ENCODE measurements at places on chromosomes 3 and 15.

- DNase-seq: no peak
Observed at GRCh38 chr3:101414121-101414520, 93.7 kb upstream of the IMPG2 start.

- DNase-seq: no peak
Observed at GRCh38 chr3:99760031-99760430, 57.6 kb upstream of the CMSS1 start.

- no peak for DNase-seq
Observed at GRCh38 chr3:148269816-148270215, 427.9 kb upstream of the AGTR1 start.

DNA sequence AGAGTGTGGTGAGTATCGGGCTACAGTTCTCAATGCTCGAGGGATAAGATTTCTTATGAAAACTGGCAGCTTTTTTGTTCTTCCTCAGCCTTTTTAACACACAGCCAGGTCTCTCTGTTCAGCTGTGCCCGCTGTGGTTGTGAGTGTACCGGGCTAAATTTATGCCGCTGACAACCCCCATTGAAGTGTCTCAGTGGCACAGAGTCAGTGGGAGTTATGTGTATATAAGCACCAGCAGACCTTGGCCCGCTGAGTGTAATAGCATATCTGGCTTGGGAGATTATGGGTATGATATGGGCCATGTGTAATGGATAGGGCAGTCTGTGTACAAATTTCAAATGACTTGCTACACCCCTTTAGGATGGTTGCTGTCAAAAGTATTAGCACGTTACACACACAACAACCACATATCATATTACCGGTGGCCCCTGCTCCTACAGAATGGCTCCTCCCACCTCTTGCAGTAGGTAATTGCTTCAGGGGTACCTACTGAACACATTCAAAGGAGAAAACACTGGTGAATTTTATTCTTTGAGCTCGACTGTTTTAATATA is 26.9 kb upstream of the NR2F2 start:
- no peak for DNase-seq

- no peak for DNase-seq
Observed at GRCh38 chr15:28131946-28132345, 32.8 kb upstream of the OCA2 start.

- DNase-seq: no peak
Observed at GRCh38 chr15:45677797-45678196, 43.0 kb downstream of the SQOR start.

DNA sequence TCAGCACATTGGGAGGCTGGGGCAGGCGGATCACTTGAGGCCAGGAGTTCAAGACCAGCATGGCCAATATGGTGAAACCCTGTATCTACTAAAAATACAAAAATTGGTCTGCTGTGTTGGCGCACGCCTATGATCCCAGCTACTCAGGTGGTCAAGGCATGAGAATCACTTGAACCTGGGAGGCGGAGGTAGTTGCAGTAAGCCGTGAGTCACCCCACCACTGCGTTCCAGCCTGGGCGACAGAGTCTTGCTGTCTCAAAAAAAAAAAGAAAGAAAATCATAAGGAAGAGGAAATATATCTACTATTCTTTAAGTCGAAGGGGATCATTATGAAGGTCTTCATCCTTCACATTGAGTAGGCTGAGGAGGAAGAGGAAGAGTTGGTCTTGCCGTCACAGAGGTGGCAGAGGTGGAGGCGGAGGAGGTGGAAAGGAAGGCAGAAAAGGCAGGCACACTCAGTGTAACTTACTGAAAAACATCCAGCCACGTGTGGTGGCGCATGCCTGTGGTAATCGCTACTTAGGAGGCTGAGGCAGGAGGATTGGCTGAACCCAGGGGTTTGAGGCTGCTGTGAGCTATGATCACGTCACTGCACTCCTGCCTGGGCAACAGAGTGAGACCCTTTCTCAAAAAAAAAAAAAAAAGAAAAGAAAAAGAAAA is 14.2 kb downstream of the CSK start:
- DNase-seq: no peak

GRCh38 chr15:93359425-93360131 is 270.6 kb upstream of the RGMA start:
- DNase-seq: no peak

- DNase-seq: peak; percentile 42
Observed at GRCh38 chr3:153285194-153285641, 123.2 kb downstream of the RAP2B start.

DNA sequence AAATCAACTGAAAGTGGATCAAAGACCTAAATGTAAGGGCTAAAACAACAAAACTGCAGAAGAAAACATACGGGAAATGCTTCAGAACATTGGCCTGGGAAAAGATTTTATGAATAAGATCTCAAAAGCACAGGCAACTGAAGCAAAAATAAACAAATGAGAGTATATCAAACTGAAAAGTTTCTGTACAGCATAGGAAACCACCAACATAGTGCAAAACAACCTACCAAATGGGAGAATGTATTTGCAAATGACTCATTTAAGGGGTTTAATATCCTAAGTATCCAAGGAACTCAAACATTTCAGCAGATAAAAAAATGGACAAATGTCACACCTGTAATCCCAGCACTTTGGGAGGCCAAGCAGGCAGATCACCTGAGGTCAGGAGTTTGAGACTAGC is 489.1 kb downstream of the ROBO1 start:
- DNase-seq: no peak

- no peak for DNase-seq
Observed at GRCh38 chr3:139303216-139303615, 40.6 kb upstream of the MRPS22 start.

GRCh38 chr3:129357616-129358015 is 70.8 kb downstream of the EFCAB12 start:
- DNase-seq: no peak

DNA sequence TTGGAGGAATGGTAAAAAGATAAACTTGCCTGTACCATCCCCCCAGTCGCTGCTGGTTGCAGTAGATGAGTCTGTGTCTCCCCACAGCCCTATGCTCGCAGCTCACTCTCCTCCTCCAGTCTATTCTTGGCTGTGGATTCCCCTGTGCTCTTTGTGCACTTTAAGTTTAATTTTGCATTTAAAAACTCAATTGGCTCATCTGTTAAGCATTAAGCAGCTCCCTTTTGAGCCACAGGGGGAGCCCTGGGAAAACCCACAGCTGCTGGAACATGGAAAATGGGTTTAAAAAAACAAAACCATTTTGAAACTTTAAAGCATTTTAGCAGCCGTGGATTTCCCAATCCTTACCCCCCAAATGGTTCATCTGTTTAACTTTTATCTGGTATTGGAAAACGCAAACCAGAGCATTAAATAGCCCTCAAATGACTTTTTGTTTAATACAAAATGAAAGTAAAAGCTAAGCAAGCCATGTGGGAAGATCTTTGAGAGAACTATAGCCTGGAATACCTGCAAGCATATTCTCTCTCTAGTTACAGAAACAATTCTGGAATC is 536.9 kb downstream of the ZIC1 start:
- peak; percentile 84 for DNase-seq

GRCh38 chr3:134462331-134462941 is 23.3 kb downstream of the ANAPC13 start:
- peak; percentile 48 for DNase-seq

GRCh38 chr3:153892126-153892525 is 229.1 kb upstream of the ARHGEF26 start:
- DNase-seq: no peak

- no peak for DNase-seq
Observed at GRCh38 chr15:92633418-92633817, 22.2 kb downstream of the FAM174B start.

DNA sequence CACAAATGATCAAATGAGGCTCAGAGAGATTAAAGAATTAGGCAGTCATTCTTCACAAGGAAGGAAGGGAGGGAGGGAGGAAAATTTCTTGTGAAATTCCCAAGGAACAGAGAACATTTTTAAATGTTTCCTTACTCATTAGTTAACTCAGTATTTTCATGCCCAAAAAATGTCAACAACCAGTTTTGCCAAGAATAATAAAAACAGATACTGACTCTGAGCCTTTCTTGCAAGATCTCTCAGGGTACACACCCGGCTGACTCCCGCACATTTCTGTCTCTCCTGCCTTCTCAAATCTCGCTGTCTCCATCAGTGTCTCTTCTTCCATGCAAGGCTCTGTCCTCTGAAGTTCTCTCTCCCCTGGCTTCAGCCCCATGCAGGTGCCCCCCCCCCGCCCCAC is 265.9 kb downstream of the TJP1 start:
- DNase-seq: peak; percentile 40

DNA sequence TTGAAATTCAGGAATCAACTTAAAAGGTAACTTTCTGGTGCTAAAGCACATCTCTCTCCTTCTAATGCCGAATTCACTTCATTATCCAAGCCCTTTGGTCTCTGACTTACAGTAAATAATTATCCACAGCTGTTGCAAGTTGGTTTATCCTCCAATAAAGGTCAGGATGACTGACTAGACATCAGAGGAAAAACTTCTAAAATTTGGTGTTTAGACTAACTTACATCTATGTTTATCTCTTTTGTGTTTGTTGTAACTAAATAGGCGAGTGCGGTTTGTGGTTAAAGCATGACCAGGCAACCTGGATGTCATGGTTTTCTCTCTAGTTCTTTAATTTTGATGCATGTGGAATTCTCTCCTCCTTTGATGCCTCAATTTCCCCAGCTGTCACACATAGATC is 237.4 kb upstream of the LRTM1 start:
- DNase-seq: no peak

GRCh38 chr3:76570436-76571057 is 469.4 kb upstream of the ROBO2 start:
- DNase-seq: peak; percentile 10

DNA sequence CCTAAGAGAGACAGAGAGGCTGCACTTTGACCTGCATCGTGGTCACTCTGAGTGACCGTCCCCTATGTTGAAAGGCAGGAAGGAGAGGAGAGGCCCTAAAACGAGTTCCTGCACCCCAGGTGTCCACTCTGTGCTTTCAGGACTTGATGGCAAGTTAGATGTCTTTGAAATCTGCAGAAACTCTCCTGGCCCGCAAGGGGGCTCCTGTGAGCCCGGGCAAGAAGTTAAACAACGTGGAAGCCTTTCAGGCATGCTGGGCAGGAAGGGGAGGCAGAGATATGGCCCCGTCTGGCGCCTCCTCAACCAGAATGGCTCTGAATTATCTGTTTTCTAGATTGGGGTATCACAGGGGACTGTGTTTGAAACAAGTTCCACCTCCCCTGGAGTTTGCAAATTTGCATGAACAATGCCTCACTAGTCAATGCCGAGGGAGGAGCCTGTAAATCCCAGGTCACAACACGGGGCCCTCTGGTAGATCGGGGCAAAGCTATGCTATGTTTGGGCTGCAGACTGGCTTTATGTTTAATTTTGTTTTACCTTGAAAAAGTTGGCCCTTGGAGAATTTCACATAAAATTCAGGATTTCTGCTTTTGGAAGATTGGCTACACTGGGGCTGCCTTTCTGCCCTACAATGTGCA is 9.8 kb downstream of the CTXND1 start:
- DNase-seq: peak; percentile 58

- no peak for DNase-seq
Observed at GRCh38 chr3:127646501-127647046, 17.6 kb downstream of the PODXL2 start.

DNA sequence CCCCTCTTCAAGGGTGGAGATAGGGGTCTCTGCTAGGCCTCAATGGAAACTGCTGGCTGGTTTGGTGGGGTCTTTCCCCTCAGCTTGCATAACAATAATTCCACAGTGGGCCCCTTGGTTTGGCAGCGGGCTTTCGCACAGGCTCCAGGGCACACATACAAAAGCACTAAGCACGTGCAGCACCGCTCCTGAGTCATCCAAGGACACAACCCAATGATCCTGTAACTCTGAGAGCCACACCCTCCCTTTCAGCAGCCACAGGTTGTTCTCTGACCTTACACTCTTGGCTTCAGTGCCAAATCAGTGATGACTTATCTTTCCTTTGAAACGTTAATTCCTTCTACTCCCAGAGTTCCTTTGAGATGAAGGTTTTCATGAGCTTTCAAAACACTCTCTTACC is 41.7 kb downstream of the DAPK2 start:
- DNase-seq: no peak

- DNase-seq: no peak
Observed at GRCh38 chr3:184751204-184752040, 39.6 kb upstream of the MAGEF1 start.

DNA sequence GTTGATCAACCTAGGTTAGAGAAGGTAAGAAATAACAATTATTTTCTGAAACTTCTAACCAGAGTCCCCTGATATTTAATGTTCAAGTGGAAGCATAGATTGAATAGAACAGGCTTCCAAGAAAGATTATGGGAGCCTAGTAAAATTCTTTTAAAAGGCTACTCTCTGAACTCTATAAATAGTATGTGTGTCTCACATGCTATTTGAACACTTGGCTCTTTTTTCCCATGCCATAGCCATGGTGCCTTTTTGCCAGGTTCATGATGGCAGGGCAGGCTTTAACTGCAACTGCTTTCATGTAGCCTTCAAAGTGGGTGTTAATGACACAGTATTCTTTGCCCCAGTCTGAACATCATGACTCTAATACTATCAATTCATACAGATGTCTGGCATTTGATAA is 22.9 kb upstream of the STRIT1 start:
- no peak for DNase-seq

GRCh38 chr15:73826711-73827251 is 46.6 kb upstream of the TBC1D21 start:
- no peak for DNase-seq

DNA sequence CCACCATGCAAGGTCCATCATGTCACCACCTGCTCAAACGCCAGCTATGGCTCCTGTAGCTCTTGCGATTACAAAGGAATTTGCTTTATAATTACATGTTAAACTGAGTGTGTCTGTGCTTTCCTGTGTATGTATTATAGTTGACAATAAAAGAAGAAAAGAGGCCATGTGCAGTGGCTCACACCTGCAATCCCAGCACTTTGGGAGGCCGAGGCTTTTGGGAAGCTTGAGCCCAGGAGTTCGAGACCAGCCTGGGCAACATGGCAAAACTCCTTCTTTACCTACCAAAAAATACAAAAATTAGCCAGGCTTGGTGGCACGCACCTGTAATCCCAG is 27.0 kb downstream of the ATRIP start:
- DNase-seq: no peak

- peak; percentile 65 for DNase-seq
Observed at GRCh38 chr15:90364251-90364650, 12.2 kb downstream of the ZNF774 start.

DNA sequence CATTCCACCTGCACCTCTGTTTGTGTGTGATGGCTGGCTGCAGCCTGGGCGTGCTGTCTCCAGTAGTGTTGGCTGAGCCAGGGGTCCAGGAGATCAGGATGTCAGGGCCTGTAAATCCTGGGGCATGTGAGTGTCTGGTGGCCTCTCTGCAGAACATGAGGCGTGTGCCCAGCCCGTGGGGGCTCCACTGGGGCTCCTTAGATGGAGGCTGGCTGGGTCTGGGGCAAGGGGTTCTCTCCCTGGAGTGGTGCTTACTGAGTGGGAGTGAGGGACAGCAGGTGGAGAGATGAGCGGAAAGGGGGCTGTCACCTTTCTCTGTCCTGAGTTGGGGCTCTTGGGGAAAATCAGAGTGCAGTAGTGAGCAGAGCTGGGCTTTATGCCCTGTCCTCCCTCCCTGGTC is 152.2 kb downstream of the CHDH start:
- DNase-seq: no peak

- no peak for DNase-seq
Observed at GRCh38 chr15:36992454-36992853, 107.9 kb downstream of the MEIS2 start.
